Common myeloid progenitor, CD34-positive (primary cell): ENCODE measurements at places on chromosomes 7 and 10.

DNA sequence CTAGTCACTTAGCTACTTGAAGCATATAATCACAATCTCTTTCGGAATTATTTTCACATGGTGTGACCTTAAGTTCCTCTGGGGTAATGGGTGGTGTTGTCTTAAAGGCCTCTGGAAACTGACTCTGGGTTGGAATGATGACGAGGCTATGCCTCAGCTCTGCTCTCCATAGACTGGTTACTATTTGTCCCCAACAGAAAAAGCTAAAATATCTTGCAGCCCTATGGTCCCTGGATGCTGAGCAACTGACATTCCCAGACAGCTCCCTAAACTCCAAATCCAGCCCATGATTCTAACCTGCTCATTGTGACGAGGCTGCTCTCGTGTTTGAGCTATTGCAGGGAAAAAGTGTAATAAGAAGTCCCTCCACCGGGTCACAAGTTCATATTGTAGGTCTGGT, 51.6 kb downstream of the HBP1 start:
- DNase-seq = no peak

GRCh38 chr10:71260622-71261325, 48.4 kb downstream of the UNC5B start:
- DNase-seq = no peak

- no peak for DNase-seq
Measured at GRCh38 chr10:122446668-122447423, 7.6 kb upstream of the ARMS2 start.

DNA sequence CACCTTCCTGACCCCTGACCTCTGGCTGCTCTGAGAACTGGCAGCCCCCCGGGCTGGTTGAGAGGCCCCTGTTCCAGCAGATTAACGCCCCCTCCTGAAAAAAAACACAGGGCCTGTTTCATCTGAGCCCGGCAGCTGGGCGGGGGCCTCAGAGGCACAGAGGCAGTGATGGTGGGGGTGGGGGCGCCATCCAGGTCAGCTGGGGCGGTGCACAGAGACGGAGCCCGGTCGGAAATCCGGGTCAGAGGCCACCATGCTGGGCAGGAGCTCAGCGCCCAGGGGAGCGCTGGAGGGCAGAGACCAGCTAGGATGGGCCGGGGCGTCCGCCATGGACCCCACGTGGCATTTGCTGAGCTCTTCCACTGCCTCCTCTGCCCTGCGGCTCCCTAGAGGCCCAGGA, 68.0 kb downstream of the UNCX start:
- no peak for DNase-seq

- no peak for DNase-seq
Measured at GRCh38 chr7:5377279-5377678, 46.4 kb downstream of the TNRC18 start.

DNA sequence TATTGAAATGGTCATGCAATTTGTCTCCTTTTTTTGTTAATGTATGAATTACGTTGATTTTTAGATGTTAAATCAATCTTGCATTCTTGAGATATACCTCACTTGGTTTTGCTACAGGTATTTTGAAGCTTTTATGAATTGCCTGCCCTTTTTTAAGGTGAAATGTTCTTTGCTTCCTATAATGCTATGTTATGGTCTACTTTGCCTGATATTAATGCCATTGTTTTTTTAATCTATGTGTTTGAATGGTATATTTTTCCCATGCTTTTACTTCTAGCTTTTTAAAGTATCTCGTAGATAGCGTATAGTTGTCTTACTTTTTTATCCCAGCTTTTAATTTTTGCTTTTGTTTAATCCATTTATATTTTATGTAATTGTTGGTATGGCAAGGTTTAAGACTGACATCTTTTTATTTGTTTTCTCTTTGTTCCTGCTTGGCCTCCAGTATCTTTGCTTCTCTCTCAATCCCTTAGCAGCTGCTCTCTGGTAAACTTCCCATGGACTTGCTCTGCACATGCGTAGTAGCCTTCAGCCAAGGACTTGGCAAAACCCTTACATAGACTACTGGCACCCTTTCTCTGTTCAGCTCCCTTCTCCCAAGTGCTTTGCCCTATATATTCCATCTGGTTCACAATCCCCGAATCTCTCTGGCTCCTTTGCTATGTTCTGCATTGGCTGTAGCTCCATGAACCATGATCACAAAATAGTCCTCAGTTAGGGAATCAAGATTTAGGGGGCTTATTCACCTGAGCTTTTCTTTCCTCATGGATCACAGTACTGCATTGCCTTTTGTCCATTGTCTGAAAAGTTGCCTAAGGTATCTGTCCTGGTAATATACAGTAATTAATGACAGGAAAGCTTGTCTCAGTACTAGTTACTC, 8.4 kb downstream of the TRIM24 start:
- no peak for DNase-seq

- DNase-seq = no peak
Measured at GRCh38 chr10:61316676-61317265, 136.4 kb downstream of the TMEM26 start.

- peak; percentile 32 for DNase-seq
Measured at GRCh38 chr7:141928845-141929195, 12.6 kb downstream of the OR9A4 start.

GRCh38 chr7:8998762-8999161, 565.4 kb downstream of the NXPH1 start:
- no peak for DNase-seq

- no peak for DNase-seq
Measured at GRCh38 chr7:37670436-37670835, 13.1 kb upstream of the GPR141 start.

- no peak for DNase-seq
Measured at GRCh38 chr7:92268921-92269320, 23.1 kb downstream of the ANKIB1 start.

DNA sequence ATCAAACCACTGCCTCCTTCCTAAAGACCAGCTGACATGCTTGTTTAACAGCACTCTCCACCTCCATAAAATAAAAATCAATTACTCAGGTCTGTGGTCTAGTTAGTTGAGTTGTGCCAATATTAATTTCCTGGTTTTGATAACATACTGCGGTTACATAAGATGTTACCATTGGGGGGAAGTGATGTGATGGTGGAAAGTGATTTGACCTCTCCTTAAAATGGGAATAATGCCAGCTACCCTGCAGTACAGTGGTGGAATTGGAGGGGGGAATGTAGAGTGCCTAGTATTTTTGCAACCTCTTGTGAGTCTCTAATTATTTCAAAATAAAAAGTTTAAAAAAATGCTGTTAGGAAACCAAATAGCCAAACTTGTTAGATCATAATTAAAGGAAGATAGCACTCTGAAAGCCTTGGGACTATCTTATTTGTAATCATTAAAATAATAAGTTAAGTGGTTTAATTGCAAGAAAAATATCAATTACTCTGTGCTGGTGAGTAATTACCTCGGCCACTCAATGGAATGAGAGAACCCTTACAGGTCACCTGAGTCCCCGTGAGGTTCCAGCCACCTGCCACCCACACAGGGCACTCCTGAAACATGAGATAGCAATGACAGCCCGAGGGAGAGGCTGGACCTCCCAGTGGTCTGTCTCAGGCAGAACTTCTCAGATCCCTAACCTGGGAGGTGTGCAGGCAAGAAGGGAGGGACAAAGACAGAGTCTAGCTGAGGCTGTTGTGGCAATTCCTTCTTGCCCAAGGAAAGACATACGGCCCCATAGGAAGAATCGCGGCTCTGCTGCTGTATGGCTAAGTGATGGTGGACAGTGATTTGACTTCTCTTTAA, 94.1 kb downstream of the SH3PXD2A start:
- DNase-seq = peak; percentile 42

DNA sequence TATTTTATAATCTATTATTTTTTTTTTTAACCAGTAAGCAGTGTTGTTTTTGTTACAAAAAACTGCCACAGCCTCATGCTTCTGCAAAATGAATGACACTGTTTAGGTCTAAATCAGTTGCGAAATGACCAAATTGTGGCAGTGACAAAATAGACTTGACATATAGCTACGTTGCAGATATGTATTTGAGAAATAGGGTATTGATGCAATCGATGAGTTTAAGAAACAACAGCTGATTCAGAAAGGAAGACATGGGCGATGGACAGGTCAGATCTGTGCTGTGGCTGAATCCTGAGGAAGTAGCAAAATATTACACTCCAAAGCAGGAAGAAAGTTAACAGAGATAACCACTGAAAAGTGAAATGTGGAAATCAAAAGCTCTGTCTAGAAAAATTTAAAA, 89.0 kb upstream of the STEAP4 start:
- DNase-seq = peak; percentile 61

GRCh38 chr10:100749309-100750217, 4.2 kb downstream of the PAX2 start:
- no peak for DNase-seq

GRCh38 chr10:60943316-60944057, 498 bp downstream of the RHOBTB1 start:
- DNase-seq = peak; percentile 35

GRCh38 chr7:22267930-22268615, 88.9 kb downstream of the RAPGEF5 start:
- DNase-seq = no peak

DNA sequence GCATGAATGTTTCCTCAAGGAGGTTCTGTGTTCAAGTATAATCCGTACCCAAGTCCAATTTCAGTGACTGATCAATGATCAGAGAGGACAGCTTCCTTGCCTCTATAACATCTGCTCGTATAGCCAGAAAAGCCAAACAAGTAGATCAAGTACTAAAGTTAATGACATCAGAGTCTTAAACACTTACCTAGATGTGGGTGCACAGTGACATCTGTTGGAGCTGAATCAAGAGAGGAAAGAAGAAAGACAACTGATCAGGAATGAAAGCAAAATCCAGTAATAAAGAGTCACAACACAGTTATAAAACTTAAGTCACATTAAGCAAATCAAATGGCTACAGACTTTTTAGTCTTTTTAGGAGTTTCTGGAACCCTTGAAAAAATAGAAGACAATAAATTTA, 236.5 kb downstream of the RELN start:
- no peak for DNase-seq

GRCh38 chr7:156898938-156899337, 6.0 kb upstream of the LMBR1 start:
- DNase-seq = no peak

DNA sequence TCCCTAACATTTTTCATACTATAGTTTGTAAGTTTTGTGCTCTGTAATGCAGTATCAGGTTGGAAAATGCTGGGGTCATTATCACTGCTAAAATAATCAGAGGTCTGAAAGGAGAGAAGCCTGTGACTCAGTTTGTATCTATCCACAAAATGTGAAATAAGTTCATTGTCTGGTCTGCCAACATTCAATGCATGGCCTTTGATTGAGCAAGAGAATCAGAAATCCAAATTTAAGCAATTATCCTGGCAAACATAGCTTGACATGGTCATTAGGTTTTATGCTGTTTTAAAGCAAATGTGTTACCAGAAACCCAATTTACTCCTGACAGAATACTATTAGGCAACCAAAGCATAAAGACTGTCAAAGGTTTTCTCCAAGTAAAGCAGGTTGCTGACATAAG, 709.7 kb upstream of the SEMA3D start:
- DNase-seq = no peak

DNA sequence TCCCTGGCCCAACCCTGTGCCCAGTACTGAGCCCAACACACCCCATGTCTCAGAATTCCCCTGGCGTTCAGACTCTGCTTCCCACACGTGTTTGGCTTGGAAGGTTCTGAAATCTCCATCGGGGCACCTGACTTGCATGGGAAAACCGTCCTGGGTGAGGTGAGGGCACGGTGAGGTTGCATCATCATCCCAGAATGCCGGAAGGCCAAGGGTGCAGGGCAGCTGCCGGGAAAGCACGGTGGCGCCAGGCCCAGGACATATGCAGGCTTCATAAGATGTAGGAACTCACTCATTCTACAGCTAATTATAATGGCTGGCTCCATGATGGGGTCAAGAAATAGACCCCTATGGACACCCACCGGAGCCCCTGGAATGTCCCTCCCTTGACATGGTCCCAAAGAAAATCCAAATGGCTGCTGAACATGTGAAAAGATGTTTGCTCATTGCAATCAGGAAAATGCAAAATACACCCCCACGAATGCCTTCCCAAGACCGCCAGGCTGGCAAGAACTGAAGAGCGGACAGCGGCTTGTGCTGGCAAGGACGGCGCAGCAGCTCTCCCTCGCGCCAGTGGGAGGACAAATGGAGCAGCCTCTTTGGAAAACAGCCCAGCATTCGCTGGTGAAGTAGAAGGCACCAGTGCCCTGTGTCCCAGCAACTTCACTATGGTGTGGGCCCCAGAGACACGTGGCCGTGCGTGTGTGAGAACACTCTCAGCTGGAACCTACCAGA, 2.3 kb downstream of the KNDC1 start:
- no peak for DNase-seq

- no peak for DNase-seq
Measured at GRCh38 chr7:1733206-1733907, 63.3 kb downstream of the ELFN1 start.

DNA sequence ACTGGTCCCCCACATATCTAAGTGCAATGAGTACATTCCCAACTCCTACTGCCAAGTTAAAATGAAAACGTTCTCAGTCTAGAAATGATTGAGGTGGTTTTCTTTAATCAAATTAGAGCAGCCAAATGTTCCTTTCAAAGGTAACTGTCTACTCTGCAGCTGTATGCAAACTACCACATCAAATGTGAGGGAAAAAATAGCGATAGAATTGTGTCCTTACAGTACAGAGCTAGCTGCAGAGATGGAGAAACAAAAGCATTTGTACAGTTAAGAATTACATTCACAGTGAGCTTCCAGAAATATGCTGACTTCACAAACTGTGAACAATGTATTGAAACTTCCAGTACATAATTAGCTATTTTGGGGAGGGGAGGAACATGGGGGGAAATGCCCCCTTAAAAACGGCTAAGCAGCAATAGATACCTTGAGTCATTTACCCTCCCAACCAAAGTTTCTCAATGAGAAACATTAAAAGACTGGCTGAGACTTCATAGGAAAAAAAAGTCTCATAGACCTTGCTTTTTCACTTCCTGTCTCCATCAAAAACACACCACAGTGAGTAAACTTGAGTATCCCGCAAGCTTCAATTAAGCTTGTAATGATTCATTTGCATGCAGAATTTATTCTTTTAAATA, 22.9 kb downstream of the CDK6 start:
- DNase-seq = peak; percentile 68

- no peak for DNase-seq
Measured at GRCh38 chr10:118357841-118358240, 15.7 kb upstream of the FAM204A start.

GRCh38 chr7:118627467-118627866, 403.0 kb downstream of the ANKRD7 start:
- no peak for DNase-seq

GRCh38 chr10:29658984-29659965, 24.5 kb upstream of the SVIL start:
- DNase-seq = peak; percentile 98

GRCh38 chr10:89670926-89671325, 25.9 kb upstream of the PANK1 start:
- DNase-seq = no peak

GRCh38 chr10:72274730-72275350, 1.1 kb downstream of the DDIT4 start:
- DNase-seq = peak; percentile 57
